ENCODE measurements at places on chromosomes 1 and 21.

GRCh38 chr1:108901106-108901505 lies 24.3 kb downstream of the GPSM2 start:
- no peak overlapping the region for H3K4me3 ChIP-seq
- H3K36me3 ChIP-seq: no peaks in the 10 kb centered on the region
- H3K27me3 ChIP-seq: no peaks in the 10 kb centered on the region
- H3K27ac ChIP-seq: no peak overlapping the region

- peak overlapping the region; percentile 94 for H3K27ac ChIP-seq
- peaks cover 9% of the 10 kb centered on the region for H3K36me3 ChIP-seq
- peak overlapping the region; percentile 81 for H3K4me3 ChIP-seq
- H3K27me3 ChIP-seq: no peaks in the 10 kb centered on the region
- peak; percentile 78 for DNase-seq
Observed at GRCh38 chr1:113758631-113759332, 504 bp downstream of the PHTF1 start.

DNA sequence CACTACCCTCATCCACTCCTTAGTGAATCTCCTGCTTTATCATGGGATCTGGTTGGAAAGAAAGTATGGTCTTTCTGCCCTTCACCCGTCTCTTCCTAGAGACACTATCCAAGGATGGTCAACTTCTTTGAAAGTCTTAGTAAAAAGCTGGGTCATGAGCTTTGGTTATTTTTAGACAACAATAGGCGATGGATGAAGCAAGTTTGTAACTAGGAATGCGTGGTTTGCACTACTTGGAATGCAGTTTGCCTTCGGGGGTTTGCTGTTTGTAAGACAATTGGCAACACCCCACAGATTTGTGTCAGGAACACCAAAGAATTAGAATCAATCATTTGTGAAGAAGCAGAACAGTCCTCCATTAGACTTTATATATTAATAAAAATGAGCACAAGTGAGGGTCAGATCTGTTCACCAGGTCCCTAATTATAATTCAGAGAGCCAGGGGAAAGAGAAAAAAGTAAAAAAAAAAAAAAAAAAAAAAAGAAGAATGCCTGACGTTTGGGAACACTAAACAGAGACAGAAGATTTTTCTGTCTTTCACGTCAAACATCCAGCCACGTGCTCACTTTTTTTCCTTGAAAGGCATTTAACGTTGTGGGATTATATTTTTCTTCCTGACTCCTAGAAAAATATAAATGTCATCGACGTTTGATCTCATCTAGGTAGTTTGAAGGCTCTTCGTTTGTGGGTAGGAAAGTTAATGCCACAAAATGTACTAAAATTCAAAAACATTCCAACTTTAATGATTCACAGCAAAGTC lies 60.7 kb upstream of the BTG3 start:
- H3K4me3 ChIP-seq: no peak overlapping the region
- no peaks in the 10 kb centered on the region for H3K36me3 ChIP-seq
- peaks cover 9% of the 10 kb centered on the region for H3K27me3 ChIP-seq
- no peak for DNase-seq

- H3K4me1 ChIP-seq: no peaks in the 10 kb centered on the region
- H3K27ac ChIP-seq: no peak overlapping the region
- H3K36me3 ChIP-seq: no peaks in the 10 kb centered on the region
- DNase-seq: no peak
Observed at GRCh38 chr1:216710055-216710454, 13.2 kb downstream of the ESRRG start.

GRCh38 chr1:29280409-29281131 lies 44.2 kb downstream of the PTPRU start:
- no peak overlapping the region for H3K4me3 ChIP-seq
- no peaks in the 10 kb centered on the region for H3K36me3 ChIP-seq
- no peak overlapping the region for H3K27ac ChIP-seq
- peaks cover 4% of the 10 kb centered on the region for H3K4me1 ChIP-seq
- DNase-seq: no peak

- no peaks in the 10 kb centered on the region for H3K27me3 ChIP-seq
- DNase-seq: no peak
- peaks cover 28% of the 10 kb centered on the region for H3K36me3 ChIP-seq
Observed at GRCh38 chr1:32012709-32013385, 821 bp upstream of the KHDRBS1 start.

DNA sequence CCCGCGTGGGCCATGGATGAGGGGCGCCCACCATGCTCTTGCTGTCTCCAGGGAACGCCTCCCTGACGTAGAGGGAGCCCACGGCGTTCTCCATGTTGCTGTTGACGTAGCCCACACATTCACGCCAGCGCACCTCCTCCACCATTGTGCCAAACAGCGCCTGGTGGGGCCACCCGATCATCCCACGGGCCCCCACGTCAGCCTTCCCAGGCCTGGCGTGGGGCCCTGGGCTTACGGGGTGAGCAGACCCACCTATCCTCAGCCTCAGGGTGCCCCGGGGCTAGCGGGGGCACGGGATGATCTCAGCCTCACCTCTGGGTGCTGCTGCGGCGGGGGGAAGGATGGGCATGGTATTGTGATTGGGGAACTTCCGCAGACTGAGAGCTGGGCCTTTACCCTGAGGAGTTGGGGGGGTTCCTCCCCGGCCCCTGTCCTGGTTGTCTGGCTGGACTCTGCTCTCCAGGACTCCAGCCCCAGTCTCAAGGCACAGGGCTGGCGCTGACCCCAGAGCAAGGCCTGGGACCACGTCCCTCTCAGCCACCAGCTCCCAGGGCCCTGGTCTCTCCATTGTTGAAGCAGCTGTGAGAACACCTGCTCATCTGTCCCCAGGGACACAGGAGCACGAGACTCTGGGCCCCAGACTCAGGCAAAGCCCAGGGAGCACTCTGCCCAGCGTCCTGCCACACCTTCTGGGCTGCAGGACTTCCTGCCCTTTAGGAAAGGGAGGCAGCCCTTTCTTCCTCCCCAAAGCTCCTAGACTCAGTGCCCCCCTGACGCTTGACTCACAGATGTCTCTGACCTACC lies 10.2 kb downstream of the PRXL2B start:
- H3K27ac ChIP-seq: no peak overlapping the region
- H3K27me3 ChIP-seq: no peaks in the 10 kb centered on the region
- H3K36me3 ChIP-seq: no peaks in the 10 kb centered on the region
- peak; percentile 3 for DNase-seq
- H3K4me1 ChIP-seq: peaks cover 3% of the 10 kb centered on the region

DNA sequence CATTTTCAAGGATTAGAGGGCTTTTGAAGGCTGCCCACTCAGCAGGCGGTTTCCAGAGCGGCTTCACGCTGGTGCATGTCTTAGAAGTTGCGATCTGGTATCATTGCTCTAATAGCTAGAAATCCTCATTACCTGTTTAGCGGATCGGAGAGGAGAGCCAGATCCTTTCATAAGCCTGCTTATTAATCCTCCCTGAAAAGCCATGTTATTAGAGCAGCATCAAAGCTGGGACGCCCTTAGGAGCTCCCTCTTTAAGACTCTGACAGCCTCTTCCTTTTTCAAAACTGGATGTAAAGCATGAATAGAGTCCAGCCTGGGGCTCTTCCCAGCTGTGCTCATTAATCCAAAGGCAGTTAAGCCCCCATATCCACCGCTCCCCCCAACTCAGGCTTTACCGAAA lies 13.9 kb upstream of the CTSE start:
- no peak for DNase-seq
- peaks cover 24% of the 10 kb centered on the region for H3K4me1 ChIP-seq
- H3K36me3 ChIP-seq: no peaks in the 10 kb centered on the region
- no peak overlapping the region for H3K4me3 ChIP-seq
- peaks cover 16% of the 10 kb centered on the region for H3K27me3 ChIP-seq

DNA sequence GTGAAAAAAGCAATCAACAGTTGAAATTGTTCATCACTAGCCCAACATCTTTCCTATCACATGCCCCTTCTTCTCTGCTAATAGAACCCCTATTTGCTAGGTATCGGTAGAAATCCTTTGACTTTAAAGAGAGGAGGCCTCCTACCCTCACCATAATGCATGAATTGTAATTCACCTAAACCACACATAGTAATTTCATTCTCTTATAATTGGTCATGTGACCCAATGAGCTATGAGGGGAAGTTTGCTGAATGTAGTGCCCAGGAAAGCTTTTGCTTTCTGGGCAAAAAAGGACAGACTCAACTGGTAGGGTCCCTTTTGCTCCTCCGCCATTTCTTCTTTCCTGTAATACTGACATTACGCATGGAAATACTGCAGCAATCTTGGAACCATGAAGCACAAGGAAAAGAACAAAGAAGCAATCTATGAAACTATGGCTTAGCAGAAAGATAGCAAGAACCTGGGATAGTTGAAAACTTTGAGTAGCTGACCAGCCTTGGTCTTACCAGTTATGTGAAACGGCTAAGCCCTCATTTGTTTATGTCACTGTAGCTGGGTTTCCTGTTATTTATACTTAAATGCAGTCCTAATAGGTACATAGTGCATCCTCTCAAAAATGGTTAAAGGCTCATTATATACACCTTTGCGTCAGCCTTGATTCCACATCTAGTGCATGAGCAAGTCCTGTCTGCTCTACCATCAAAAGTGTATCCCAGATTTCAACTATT lies 10.2 kb upstream of the CHI3L2 start:
- DNase-seq: no peak
- no peaks in the 10 kb centered on the region for H3K27me3 ChIP-seq
- H3K27ac ChIP-seq: peak overlapping the region; percentile 97
- H3K4me1 ChIP-seq: peaks cover 97% of the 10 kb centered on the region

GRCh38 chr1:228185641-228185965 lies 20.0 kb downstream of the IBA57 start:
- H3K4me1 ChIP-seq: peaks cover 10% of the 10 kb centered on the region
- no peak for DNase-seq
- no peak overlapping the region for H3K4me3 ChIP-seq
- no peak overlapping the region for H3K27ac ChIP-seq
- no peaks in the 10 kb centered on the region for H3K27me3 ChIP-seq

DNA sequence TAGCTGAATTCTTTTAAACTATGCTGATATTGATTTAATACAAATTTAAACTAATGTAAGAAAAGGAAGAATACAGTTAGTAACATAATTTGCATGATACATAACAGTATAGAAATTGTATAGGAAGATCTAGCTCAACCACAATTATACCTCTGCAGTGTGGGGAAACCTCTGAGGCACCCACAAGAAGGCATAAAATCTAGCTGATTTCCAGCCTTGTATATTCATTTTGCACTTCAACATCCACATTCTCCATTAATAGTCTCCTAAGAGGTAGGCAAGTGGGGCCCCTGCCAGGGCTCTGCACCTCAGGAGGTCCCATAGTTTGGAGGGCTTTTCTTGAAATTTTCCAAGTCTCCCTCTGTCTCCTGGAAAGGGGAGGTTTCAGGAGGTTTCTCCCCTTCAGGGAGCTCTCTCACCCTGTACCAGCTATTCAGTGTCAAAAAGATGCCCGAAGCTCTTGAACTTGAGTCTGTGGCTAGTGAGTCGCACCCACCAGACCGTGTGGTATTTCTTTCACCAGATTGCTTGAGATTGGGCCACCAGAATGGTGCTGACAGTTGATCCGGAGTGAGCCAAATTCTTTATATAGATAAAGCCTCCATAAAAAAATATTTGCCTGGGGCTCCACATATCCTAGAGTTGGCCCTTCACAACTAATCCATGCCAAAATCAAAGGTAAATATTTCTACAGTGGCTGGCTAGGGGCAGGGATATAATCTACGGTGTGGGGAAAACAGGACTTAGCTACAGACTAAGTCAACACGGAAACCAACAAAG lies 108.2 kb downstream of the TIAM1 start:
- no peak overlapping the region for H3K27ac ChIP-seq
- DNase-seq: peak; percentile 41
- H3K4me3 ChIP-seq: no peak overlapping the region
- H3K27me3 ChIP-seq: no peaks in the 10 kb centered on the region
- peaks cover 60% of the 10 kb centered on the region for H3K36me3 ChIP-seq
- H3K4me1 ChIP-seq: peaks cover 15% of the 10 kb centered on the region

DNA sequence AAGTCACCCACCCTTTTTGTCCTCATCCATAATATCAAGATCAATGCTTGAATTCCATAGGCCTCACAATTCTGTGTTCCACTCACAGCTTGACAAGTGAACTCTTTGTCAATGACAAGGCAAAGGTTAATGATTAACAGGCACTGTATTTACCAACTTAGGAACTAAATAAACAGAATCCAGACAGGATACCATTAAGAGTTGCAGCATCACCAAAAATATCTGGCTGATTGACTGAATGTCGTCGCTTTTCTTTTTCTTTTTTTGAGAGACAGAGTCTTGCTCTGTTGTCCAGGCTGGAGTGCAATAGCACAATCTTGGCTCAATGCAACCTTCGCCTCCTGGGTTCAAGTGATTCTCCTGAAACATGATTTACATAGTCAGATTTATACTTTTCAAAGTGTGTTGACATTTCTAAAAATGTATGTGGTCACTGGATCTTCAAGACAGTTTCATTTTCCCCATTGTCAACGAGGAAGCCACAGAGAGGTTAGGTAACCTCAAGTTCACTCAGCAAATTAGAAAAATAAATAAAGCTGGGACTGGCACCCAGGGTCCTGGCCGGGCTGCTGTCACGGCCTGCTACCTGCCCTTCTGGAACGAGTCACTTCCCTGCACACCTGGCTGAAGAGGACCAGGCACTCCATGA lies 81.0 kb downstream of the PDE9A start:
- no peaks in the 10 kb centered on the region for H3K27me3 ChIP-seq
- H3K27ac ChIP-seq: no peak overlapping the region
- peaks cover 4% of the 10 kb centered on the region for H3K36me3 ChIP-seq
- DNase-seq: no peak
- no peak overlapping the region for H3K4me3 ChIP-seq
- peaks cover 37% of the 10 kb centered on the region for H3K4me1 ChIP-seq

DNA sequence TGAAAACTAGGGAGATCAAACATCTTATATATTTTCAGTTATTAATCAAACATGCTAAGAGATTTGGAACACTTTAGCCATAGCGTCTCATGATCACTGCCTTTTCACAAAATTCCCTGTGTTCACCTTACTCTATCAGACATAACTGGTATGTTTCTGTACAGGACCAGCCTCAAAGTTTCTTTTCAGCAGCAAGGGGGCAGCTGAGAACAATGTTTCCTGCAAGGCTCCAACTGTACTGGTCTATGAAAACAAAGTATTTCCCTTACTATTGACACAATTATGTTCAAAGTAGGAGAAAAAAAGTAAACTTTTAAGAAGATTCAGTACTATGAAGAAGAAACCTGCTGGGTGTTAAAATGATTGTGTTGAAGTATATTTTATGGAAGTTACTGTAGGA lies 98.5 kb downstream of the ATF6 start:
- no peaks in the 10 kb centered on the region for H3K27me3 ChIP-seq
- H3K4me3 ChIP-seq: no peak overlapping the region
- H3K27ac ChIP-seq: no peak overlapping the region
- DNase-seq: no peak
- H3K4me1 ChIP-seq: no peaks in the 10 kb centered on the region

- no peak overlapping the region for H3K27ac ChIP-seq
- no peak overlapping the region for H3K4me3 ChIP-seq
- no peaks in the 10 kb centered on the region for H3K27me3 ChIP-seq
Observed at GRCh38 chr1:247212012-247212411, 40.2 kb upstream of the ZNF124 start.

- no peak overlapping the region for H3K4me3 ChIP-seq
- H3K36me3 ChIP-seq: no peaks in the 10 kb centered on the region
- H3K27ac ChIP-seq: no peak overlapping the region
- peaks cover 10% of the 10 kb centered on the region for H3K27me3 ChIP-seq
Observed at GRCh38 chr1:31674626-31675025, 29.2 kb downstream of the COL16A1 start.
